ENCODE measurements at places on chromosomes 7 and 10. TPM values are rescaled to one million over a fixed set of nuclear protein-coding genes. Genes with fewer than 3 reads are reported as not detected.

HIPK2 gene
- total RNA-seq = 9.2 TPM

CELF2 gene
- 25.1 TPM for total RNA-seq

MET gene
- 29.8 TPM for total RNA-seq

INHBA gene
- total RNA-seq = 4.1 TPM

NPSR1 gene
- not detected for total RNA-seq

UNC5B gene
- total RNA-seq = 36.0 TPM

MRLN gene
- total RNA-seq = not detected

DEPP1 gene
- total RNA-seq = 97.3 TPM

STEAP1B gene
- total RNA-seq = 10.3 TPM

PPP1R9A gene
- total RNA-seq = 3.3 TPM

DNA sequence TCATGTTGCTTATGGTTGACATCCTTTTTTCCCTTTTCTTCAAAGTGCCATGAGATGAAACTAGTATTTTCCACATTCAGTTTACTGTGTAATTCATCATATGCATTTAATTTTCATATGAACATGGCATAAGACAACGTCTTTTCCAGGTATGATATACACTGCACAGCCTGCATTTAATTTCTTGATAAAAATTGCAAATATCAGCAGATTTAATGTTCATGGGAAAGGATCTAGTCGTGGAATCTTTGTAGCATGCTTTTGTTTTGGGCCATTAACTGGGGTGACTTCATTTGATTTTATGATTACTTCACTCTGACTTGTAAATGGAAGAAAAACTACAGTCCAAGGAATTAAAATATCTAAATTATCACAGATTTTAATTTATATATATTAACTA, 837.3 kb downstream of the IPMK start:
- DNase-seq = no peak

DNA sequence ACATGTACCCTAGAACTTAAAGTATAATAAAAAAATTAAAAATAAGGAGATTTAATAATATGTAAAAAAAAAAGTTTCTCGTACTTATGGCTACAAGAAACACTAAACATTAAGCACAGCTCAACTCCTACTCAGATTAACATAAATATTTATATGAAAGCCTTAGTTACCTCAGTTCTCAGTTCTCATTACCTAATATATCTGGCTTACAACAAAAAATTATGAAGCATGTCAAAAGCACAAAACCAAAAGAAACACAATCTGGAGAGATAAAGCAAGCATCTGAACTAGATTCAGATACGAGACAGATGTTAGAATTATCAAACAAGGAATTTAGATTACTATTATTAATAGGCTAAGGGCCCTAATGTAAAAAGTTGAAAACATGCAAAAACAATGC, 40.1 kb downstream of the RNF133 start:
- no peak for DNase-seq

- no peak for DNase-seq
These were observed 45.2 kb upstream of the TMEM213 start for GRCh38 chr7:138752518-138753149.

GRCh38 chr10:44895280-44895679, 15.9 kb upstream of the TMEM72 start:
- no peak for DNase-seq

GRCh38 chr10:44862924-44863323, 48.2 kb upstream of the TMEM72 start:
- no peak for DNase-seq

- DNase-seq = no peak
These were observed 39.6 kb downstream of the COBL start for GRCh38 chr7:51276967-51277366.

- peak; percentile 93 for DNase-seq
These were observed 76.8 kb downstream of the CTBP2 start for GRCh38 chr10:125083576-125083920.

DNA sequence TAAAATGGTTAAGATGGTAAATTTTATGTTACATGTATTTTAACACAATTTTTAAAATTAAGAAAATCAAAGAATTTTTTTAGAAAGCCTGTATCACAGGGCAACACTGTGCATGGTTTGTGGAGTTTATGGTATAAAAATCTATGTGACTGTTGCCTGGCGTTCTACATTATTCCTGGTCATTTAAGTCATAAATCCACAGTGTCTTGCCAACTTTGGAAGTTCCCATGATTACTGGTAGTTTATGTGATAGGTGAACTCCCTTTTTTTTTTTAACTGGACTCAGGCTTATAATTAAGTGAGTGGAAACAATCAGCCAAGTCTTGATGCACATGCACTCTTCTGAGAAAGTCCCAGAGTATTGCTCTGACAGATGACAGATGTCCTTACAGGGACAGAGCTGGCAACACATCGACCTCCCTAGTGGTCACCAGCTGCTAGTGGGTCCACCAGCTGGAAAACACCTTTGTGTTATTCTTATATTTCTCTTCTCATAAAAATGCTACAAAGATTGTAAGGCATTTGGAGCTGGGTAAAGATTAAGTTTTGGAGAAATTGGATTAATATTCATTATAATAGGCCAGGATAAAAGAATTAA, 8.8 kb upstream of the STN1 start:
- no peak for DNase-seq

GRCh38 chr7:79619216-79619615, 165.7 kb upstream of the MAGI2 start:
- no peak for DNase-seq

DNA sequence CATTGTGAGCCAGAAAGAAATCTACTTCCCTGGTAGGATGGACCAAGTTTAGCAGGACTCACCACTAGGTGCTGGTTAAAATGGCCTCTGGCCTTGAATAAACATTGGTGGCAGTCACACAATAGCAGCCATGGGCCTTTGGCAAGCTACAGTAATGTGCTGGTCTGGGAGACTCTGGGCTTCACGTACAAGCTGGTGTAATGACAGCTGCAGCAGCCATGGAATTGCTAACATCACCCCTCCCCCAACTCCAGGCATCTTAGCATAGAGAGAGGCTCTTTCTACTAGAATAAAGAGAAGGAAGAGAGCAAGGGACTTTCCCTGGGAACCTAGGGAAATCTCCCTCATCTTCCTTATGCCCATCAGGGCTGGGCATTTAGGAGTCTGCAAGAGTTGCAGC, 205.1 kb upstream of the SEMA3A start:
- no peak for DNase-seq

GRCh38 chr7:23266918-23267317, 20.3 kb downstream of the GPNMB start:
- DNase-seq = no peak

- peak; percentile 34 for DNase-seq
These were observed 822 bp downstream of the SHOC2 start for GRCh38 chr10:110919971-110920881.

DNA sequence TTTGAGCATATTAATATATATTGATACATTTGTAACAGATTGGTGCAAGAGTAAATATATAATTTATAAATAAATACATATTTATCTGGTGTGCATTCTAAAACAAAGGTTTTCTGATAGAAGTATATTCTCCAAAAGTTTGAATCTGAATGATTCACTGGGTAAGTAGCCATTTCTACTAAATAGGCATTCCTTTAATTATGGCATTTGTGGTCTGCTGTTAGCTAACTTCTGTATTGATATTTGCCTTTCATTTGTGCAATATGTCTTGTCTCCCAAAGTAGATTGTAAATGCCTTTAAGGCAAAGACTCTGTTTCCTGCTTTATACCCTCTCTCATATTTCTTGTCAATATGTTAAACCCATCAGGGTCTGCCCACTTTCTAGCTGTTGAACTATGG, 11.1 kb upstream of the ARID5B start:
- DNase-seq = peak; percentile 42

DNA sequence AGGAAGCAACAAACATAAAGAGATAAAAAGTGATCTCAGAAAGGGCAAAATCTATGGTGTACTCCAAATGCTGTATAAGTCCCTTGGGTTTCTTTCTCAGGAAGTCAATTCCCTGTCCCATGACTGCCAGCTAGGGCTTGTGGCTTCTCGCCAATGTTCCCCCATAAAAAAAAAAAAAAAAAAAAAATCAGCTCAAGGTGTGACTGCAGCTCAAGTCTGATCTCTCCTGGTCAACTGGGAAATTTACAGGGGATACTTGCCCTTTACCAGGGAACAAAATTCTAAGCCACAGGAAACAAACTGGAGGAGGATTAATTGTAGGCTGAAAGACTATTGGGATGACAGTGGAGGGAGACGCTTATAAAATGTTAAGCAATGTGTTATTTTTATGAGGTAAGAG, 76.0 kb downstream of the PCGF5 start:
- DNase-seq = peak; percentile 29

- no peak for DNase-seq
These were observed 47.1 kb upstream of the LRRC4 start for GRCh38 chr7:128078309-128078708.

GRCh38 chr10:29424017-29424416, 135.1 kb downstream of the LYZL1 start:
- no peak for DNase-seq

GRCh38 chr10:26384600-26384999, 53.5 kb upstream of the APBB1IP start:
- no peak for DNase-seq

DNA sequence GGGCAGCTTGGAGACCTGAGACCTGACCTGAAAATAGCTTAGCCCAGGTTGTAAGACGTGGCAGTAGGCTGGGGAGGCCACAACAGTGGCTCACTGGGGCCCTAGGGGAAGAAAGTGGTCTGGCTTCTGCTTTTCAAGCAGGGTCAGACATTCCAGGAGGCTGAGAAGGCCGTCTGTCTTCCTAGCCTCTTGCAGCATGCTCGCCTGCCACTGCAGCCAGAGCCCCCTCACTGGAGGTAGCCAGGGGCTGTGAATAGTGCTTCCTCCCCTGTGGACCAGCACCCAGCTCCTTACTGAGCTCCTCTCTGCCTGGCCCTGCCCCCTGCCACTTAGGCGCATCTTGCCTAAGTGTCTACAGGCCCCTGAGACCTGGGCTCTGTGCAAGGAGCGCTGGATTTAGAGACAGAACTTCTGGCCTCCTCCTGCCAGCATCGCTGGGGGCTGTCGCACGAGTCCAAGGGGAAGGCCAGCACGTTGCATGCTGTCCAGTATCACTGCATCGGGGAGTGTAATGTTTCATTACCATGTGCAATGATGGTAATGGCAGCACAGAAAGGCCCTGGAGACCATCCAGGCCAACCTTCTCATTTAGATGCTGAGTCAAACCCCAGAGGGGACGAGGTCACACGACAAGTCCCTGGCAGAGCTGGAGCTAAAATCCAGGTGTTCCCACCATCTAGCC, 12.7 kb downstream of the ZMIZ1 start:
- DNase-seq = peak; percentile 97

All from fibroblast of lung (primary cell).